ENCODE measurements at places on chromosomes 1 and 21. TPM values are rescaled to one million over a fixed set of nuclear protein-coding genes. Genes with fewer than 3 reads are reported as not detected.

NBPF10 gene
- total RNA-seq: 1.6 TPM

GJB5 gene
- not detected for total RNA-seq

PAPPA2 gene
- total RNA-seq: not detected

DNA sequence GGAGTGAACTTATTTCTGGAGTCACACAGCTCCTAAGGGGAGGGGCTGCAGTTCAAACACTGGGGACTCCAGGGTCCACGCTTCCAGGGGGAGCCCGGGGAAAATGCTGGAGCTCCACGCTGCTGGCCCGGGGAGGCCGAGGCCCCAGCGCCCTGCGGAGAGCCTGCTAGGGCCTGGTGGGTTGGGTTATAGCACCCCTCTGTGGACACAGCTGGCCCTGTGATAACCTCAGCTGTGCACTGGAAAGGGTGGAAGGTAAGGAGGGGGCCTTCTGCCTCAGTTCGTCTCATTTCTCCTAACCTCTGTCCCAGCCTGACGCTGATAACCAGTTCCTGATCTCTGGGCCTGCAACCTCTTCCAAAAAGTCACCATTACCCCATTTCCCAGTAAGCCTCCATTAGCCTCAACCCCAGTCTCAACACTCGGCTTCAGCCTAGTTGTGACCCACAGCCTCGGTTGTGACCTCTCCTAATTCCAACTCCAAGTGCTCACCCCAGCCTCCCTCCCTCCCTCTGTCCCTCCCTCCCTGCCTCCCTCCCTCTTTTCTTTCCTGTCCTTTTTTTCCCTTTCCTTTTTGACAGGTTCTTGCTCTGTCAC is 7.1 kb downstream of the NBL1 start:
- DNase-seq: peak; percentile 62

GRCh38 chr21:15729674-15730483 is at the start of gene USP25:
TSS of gene USP25 (plus strand) at chr21:15729982. CDS start at chr21:15730394, 412 bp downstream.
- peak; percentile 88 for DNase-seq

DNA sequence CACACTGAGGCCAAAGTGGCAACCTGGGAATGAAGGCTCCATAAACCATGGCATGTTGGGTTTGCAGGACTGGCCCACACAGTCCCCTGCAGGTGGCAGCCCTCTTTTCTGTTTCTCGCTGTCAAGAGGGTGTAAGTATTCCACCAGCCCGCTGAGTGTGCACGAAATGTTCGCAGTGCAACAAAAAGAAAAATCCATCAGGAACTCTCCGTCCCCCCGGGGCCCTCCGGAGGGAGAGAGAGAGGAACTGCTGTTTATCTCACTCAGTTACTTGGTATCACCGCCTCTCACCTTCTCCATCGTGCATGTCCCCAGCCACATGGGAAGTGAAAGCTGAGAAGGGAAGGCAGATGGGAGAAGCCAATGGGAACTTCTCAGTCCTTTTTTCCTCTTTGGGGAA is 38.3 kb downstream of the NCF2 start:
- no peak for DNase-seq

GRCh38 chr1:33459691-33460090 is 12.8 kb upstream of the ZSCAN20 start:
- DNase-seq: no peak

DNA sequence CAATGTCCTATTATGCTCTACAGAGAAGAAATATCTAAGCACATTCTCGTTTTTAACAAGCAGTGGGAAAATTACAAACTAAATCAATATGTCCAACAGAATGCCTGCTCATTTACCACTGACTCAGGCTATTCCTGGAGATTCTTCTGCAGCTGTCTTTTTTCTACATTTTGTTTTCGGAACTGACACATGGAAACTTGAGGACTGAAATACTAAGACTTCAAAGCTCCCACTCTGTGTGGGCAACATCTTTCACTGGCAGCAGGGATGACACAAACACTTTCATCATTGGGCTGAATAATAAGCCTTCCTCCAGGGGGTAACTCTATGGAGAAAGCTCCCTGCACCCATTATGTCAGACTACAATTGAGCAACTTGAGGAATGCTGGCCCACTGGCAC is 175.5 kb upstream of the NCAM2 start:
- DNase-seq: no peak

GRCh38 chr1:22705586-22705985 is 5.1 kb upstream of the EPHB2 start:
- DNase-seq: no peak

DNA sequence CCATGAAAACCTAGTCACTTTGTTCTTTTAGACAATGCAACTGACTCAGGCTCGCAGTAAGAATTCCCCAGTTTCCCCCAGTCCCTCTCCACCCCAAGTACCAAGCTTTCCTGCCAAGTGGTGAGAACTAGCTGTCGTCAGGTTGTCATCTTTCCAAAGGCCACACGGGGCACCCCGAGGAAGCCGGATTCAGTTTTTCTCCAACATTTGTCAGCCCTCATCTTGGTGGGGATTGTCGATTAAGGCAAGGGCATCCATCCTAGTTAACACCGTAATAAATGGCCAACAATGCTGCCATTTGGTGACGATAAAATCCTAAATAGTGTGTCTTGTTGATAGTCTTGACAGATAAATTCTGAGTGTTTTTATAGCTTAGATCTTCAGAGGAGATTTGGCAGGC is 55.9 kb upstream of the PROX1 start:
- DNase-seq: no peak

DNA sequence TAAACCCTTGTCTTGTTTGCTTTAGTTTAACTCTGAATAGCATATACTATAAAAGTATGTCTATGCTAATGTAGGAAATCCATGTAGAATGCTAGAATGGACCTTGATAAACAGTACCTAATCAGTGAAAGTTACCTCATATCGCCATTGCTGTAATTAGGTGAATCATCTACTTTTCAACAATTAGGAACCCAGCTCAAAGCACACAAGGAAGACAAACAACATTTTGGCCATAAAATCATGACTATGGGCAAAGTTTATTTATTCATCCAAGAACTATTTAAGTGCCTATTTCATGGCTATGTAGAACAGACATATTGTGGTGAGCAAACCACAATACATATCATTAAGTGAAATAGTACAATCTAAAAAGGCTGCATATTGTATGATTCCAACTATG is 1043.2 kb downstream of the BRINP3 start:
- no peak for DNase-seq

DNA sequence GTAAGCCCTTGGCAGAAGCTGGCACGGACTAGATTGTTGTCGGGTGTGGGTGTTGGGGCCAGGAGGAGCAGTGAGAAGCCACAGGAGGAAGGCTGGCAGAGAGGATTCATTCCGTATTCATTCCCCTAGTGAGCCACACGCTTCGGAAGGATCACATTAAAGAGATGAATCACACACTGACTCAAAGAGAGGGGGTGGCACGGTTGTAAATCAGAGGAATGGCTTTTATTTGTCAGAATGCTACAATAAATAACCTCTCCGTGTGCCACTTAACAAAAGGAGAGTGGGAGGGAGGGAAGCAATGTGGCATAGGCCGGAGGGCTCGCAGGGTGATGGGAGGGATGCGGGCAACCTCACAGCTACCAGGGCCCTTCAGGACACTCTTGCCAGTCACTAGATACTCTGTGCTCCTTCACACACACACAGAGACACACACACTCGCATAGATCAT is 135.5 kb downstream of the HIVEP3 start:
- DNase-seq: no peak

DNA sequence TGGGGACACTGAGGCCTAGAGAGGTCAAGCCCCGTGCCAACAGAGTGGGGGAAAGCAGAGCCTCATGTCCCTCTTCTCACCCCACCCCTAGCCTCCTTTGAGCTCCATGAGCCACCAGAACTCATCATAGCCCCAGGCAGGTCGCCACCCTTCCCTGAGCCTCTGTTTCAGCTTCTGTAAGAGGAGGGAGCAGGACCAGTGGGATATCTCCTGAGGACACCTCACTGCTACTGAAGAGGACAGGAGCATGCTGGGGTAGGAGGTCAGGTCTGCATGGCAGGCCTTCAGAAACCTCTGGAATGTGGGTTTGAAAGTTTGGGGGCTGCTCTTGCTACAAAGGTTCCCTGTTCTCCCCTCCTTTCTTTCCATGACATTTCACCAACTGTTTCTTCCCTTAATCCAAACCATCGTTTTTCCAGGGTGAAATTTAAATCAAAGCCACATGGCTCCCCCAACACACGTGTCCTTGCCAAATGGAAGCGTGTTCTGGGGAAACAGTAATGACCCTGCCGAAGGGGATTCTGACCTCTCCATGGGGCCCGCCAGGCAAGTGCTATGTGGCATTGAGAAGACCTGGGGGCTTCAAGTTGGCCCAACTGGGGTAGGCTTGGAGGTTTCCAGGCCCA is 88.1 kb upstream of the RUNX3 start:
- no peak for DNase-seq

DNA sequence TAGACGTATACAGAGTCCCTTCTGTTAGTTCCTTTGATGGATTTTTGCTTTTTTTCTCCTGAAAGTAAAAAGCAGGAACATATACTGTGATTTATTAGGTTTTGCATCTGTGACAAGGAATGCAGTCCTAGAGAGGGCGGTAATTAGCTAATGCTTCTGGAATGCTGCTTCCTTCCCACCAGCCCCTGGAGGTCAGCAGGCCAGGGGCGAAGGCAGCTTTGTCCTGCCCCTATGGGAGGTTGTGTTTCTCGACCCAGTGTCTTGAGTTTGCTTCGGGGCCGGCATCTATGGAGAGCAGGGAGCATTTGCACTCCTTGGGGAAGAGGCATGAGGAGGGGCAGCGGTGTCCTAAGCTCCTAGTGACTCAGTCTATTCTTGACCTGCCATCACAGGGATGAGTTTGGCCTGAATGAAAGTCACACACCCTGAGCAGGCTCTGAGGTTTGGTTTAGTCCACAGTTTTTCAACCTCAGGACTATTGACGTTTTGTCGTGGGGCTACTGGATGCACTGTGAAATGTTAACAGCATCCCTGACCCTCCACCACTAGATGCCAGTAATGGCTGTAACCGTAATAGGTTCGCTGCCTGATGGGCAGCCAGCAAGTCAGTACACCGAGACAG is 85.0 kb upstream of the KCNJ15 start:
- no peak for DNase-seq

GRCh38 chr1:45924736-45925135 is 121.3 kb downstream of the MAST2 start:
- no peak for DNase-seq

Measured in activated naive CD8-positive, alpha-beta T cell treated with anti-CD3 and anti-CD28 coated beads, Interleukin-2, amount 10 ng/mL, durations not matched to agents 7 days and 5 days (primary cell).